ENCODE measurements at places on chromosomes 4 and X. TPM values are rescaled to one million over a fixed set of nuclear protein-coding genes. Genes with fewer than 3 reads are reported as not detected.

- no peak for DNase-seq
Measured at GRCh38 chr4:11847167-11847566, 418.5 kb upstream of the HS3ST1 start.

DNA sequence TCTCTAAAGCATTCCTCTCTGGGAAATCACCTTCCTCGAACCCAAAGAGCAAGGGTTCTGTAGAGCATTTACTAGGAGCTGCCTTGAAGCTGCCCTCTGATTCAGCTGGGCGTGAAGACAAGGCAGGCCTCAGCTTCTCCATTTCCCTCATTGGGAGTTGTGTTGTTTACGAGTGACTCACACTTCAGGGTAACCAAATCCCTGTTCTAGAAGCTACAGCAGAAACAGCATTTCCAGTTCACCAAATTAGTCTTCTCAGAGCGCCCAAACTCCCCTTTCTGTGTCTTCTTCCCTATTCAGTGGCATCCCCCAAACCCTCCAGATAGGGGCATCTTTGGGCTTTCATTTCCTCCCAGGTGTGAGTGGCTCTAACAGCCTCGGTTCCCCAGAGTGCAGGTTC lies 863 bp upstream of the XPNPEP2 start:
- no peak for DNase-seq

DNA sequence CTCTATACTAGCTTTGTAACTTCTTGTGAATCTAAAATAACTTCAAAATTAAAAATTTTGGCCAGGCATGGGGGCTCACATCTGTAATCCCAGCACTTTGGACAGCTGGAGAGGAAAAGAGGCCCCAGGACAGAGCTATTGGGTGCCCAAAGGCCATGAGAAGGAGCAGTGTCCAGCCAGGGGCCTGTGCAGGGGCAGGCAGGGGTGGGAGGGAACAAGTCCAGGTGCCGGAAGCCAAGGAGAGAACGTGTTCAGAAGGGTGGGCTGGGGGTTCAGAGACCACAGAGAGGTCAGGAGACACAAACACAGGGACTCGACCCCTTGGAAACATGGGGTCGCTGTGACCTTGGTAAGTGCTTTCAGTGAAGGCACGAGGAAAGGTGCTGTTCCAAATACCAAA lies 138.9 kb downstream of the EVC2 start:
- no peak for DNase-seq

DNA sequence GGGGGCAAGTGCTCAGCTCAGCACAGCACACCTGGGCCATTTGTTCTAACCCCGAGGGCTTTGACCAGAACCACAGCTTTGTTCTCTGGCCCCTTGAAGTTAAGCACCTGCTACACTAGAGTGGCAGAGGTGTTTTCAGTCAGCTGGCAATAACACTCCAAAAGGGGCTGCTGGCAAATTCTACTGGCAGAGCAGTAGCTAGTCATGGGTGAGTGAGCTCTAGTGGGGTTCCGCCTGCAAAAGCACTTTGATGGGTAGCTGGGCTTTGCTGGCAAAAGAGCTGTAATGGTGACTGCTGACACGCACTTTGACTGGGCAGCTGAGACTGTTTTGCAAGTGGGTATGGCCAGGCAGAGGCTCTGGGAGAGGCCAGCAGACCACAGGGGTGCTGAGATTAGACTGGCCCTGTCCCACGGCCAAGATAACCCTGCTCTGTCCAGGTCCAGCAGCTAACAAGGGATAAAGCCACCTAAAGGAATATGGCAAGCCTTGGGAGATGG lies 65.2 kb upstream of the TENT5D start:
- DNase-seq = no peak

DNA sequence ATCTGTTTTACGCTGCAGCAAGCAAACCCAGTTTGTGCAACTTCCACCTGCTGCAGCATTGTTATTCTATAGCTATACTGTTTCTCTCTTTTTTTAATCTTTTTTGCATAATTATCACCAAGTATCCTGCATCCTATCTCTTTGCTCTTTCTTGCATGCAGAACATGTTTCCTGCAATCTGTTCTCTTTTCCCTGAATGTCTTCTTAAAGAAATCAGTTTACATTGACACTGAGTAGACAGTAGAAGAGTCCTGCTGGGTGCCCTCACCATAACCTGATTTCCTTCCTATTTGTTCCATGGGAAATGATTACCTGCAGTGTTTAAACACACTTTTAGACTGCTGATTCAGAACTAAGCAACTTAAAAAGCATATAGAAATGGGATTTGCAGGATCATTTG lies 964.7 kb downstream of the PCDH19 start:
- DNase-seq = no peak

Gene RNF175
- polyA plus RNA-seq = not detected

Gene ATG4A
- polyA plus RNA-seq = 6.9 TPM

GRCh38 chr4:32440391-32440790 lies 1720.2 kb downstream of the PCDH7 start:
- no peak for DNase-seq

Gene PPP1R3F
- polyA plus RNA-seq = 3.5 TPM

- no peak for DNase-seq
Measured at GRCh38 chr4:30600246-30601017, 119.7 kb upstream of the PCDH7 start.

GRCh38 chr4:168769416-168769815 lies 240.6 kb downstream of the CBR4 start:
- DNase-seq = no peak

Gene UGT2B15
- not detected for polyA plus RNA-seq

DNA sequence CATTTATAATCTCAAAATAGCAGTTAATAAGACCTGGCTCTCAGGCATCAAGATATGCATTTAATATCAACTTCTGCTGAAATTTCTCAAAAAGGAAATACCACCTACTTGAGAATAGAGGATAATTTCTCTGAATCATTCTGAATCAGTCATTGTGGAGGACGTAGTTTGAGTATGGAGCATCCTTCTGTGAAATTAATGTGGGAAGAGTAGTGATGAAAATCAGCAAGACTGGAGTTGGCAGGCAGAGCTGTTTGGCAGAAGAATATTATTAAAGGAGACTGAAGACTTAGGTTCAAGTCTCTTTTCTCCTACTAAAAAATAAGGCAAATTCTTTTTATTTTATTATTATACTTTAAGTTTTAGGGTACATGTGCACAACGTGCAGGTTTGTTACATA lies 325.6 kb upstream of the ATOH1 start:
- DNase-seq = no peak

Gene NPY2R
- polyA plus RNA-seq = not detected

DNA sequence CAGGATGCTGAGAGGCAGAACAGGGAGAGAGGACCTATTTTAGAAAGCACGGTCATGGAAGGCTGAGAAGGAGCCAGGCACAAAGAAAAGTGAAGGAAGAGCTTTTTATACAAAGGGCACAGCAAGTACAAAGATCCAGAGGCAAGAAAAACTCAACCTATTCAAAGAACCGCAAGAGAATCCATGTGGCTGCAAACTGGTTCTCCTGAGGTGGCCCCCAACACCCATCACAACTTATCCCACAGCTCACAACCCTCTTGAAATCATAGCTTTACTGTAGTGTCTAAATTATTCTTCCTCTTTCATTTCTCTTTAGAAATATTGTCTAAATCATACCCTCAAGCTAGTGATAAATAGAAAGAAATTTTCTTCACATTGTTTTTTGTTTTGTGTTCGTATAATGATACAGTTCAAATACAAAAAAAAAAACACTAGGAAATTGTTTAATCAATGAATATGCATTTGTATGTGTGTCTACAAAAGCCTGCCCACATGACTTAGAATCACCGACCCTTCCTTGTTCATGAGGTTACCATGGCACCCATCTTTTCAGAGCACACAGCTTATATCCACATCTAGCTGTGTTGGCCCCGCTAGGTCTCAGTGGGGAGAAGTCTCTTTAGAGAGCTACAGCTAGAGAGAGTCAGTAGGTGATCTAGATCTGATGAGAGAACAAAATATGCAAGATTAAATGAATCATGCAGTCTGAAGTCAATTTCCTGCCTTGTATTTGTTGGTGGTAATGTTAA lies 126.9 kb upstream of the DCLK2 start:
- DNase-seq = no peak

DNA sequence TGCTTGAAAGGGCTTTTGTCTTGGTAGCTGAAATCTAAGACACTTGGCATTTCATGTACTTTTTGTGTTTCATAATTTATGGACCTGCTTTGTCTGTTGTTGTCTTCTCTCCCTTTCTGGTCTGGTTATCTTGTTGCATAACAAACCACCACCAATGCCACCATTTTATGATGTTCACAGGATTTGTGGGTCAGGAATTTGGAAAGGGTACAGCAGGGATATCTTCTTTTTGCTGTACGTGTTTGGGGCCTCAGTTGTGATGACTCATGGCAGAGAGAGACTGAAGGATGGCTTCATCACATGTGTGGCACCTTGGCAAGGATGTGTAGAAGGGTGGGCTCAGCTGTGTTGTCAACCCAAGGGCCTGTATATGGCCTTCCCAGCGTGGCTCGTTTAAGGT lies 35.2 kb downstream of the KDM6A start:
- DNase-seq = no peak

DNA sequence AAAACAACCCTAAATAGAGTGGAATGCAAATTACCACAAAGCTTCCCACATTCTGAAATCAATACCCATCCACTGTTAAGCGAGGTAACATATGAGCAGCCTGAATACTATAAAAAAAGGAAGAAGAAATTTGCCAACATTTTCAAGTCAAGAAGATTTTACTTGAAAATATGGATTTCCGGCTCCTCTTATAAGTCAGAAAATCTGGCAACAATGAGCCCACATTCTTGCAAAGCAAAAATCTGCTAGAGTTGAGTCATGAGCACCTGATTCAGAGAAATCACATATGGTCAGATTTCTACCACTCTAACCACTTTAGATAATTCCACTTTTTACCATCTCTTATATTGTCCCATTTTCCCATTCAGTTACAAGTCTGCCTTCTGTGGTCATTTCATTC lies 395.7 kb downstream of the DTHD1 start:
- no peak for DNase-seq

DNA sequence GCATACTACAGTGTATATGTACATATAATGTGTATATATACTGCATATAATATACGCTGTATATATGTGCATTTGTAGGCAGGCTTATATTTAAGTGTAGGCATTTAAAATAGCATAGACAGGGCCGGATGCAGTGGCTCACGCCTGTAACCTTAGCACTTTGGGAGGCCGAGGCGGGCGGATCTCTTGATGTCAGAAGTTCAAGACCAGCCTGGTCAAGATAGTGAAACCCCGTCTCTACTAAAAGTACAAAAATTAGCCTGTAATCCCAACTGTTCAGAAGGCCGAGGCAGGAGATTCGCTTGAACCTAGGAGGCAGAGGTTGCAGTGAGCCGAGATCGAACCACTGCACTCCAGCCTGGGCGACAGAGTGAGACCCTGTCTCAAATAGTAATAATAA lies 78.4 kb downstream of the JAKMIP1 start:
- DNase-seq = no peak

Gene TSPAN6
- polyA plus RNA-seq = 19.7 TPM

Gene TBC1D9
- polyA plus RNA-seq = 12.0 TPM

DNA sequence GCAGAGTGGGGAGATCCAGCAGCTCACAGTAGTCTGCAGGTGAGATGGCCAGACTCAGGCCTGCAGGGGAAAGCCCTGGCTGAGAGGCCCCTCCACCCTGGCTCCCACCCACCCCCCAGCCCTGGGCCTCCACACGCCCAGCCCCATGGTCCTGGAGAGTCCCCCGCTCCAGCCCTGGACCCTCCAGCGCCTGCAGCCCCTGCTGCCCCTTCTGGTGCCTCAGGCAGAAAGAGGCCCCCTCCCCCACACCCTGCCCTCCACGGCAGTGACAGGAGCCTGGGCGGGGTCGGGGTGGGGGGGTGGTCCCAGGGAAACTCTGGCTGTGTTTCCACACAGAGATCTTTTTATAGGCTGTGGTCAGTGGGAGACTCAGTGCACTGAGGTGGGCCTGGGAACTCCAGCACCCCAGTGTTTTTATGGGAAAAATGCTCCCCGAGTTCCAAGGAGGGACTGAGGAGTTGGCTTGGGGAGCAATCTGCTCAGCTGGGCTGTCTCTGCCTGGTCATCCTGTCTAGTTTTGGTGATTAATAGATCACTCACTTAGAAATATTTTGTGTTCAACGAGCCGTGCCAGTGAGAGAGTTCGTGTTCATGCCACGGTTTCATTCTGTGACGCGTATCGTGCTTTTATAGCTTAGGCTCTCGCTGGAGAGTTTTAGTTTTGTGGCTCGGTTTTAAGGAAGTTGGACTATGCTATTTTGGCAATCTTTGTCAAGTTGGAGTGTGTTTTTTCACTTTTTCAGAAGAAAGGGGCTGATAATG lies 53.1 kb upstream of the HGFAC start:
- DNase-seq = peak; percentile 68

- peak; percentile 70 for DNase-seq
Measured at GRCh38 chr4:158490629-158491028, 31.1 kb upstream of the RXFP1 start.

DNA sequence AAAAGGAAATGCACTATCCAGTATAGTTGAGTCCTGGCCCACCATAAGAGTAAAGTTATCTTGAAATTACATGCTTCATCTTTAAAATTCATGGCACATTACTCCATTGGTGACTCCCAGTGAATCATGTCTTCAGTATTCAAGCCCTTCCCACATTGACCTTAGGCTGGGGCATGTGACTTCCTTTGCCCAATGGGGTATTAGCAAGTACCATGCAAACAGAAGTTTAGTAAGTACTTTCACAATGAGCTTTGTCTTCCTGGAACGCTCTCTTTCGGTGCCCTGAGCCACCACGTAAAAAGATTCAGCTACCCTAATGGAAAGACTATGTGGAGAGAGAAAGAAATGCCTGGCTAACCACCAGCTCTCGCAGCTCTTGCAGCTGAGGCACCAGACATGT lies 235.4 kb downstream of the HNRNPD start:
- no peak for DNase-seq

Gene HCCS
- polyA plus RNA-seq = 26.7 TPM

DNA sequence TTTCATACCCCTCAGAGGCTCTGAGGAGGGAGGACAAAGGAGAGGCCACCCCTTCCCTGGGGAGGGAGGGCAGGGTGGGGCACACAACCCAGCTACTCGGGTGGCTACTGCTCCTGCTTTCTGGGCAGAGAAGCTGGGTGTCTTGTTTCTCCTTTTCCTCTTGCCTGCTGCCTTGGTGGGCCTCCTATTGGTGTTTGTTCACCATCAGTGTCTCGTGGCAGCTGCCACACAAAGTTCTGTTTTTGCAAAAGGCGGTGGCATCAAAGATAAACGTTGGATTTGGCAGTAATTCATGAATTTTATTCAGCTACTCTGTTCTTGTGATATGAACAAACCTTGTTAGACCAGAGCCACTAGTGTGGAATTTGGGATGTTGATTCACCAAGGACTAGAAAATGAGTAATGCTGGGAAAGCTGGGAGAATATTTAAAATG lies 153.0 kb upstream of the SCML1 start:
- DNase-seq = no peak

DNA sequence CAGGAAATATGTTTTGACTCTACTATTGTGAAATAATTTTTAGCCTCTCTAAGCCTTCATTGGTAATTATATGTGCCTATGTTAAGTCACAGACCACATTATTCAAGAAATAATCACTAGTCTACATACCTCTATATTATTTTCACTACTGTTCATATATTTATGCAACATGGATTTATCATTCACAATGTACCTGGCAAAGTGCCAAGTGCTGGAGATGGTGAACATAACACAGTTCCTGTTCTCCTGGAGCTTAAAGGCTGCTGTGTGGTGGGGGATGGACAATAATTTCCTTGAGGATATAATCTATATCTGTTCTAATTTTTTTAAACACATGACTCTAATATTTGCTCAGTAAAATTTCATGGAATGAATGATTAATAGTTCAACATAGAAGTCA lies 527.7 kb upstream of the CXorf51A start:
- DNase-seq = no peak
